ENCODE measurements at places on chromosomes 5 and 9.

GRCh38 chr9:69900406-69900805 is 79.8 kb downstream of the CFAP95 start:
- DNase-seq = no peak

- DNase-seq = no peak
Observed at GRCh38 chr5:74272024-74272775, 368.3 kb downstream of the ENC1 start.

DNA sequence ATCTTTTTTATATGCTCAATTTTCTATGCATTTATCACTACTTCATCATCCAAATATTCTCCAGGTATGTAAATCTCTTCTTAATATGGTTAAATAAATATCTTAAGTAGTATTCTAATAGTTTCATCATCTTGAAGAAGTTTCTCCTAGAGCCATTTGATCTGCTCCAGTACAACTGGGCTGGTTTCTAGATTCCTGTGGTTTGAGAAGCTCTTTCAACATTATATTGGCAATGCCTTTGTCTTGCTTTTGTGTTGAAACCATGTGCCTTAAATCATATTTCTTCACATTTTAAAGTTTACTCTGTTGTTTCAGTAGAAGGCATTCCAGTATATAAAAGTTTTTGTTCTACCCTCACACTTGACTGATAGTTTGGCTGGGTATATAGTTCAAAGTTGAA is 27.6 kb downstream of the MBLAC2 start:
- no peak for DNase-seq

DNA sequence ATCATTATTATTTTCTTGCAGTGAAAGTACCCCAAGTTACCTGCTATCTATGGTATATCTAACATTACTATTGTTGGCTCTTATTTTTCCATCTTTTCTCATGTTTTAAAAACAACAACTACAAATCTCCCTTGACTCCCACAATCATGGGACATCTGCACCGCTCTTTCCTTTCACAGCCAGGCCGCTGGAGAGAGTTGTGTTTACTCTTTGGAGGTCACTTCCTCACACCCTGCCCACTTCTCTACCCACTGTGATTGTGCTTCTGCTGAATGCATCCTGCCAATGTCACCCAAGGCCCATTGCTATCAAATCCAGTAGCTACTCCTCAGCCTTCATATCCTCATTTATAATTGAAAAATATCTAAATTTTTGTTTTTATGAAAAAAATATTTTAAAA is 29.7 kb downstream of the SLC28A3 start:
- no peak for DNase-seq

DNA sequence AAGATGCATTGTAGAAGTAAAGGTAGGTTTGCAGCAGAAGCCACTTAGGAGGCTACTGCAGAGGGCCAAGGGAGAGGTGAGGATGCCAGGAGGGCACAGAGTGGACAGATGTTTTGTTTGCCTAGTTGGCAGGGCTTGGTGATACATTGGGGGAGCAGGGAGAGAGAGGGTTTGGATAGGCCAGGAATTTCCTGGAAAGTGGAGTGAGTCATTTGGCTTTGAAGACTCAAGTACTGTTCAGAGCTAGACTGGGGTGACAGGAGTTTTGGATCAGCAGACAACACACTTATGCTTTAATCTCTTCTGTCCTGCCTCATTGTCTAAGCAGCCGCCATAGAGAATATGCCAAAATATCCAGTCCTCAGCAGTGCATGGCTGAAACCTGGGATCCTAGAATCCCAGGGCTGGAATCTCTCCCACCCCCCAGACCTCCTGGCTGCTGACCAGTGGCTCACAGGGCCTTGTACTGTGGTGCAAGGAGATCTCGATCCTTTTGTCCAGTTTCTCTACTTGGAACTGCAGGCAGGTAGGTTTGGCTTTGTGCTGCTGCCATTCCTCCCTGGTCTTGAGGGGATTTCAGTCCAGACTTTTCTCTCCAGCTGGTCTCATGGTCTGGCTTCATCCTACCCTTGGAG is 11.0 kb downstream of the TMEM268 start:
- no peak for DNase-seq

- no peak for DNase-seq
Observed at GRCh38 chr9:78620764-78621163, 323.8 kb downstream of the PSAT1 start.

- no peak for DNase-seq
Observed at GRCh38 chr5:77946381-77947040, 170.4 kb upstream of the TBCA start.

GRCh38 chr5:150338546-150338945 is 19.0 kb upstream of the TCOF1 start:
- no peak for DNase-seq

- no peak for DNase-seq
Observed at GRCh38 chr5:97355775-97356174, 172.7 kb upstream of the RIOK2 start.

DNA sequence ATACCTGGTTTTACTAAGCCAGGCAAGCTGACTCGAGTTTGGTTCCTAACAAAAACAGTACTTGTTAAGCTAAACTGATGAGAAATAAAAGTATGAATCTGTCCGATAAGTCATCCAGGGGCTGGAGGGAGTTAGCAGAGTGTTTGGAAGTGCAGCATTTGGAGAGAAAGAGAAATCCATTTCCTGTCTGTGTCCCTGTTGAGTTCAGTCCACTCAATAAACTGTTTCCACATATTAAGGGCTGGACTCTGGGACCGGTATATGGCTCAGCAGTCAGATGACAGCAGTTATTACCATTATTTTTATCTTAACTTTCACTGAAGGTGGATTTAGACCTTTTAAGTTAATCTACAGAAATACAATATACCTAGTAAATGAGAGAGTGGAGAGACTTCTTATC is 130.6 kb upstream of the ADRA1B start:
- DNase-seq = no peak

GRCh38 chr5:167348251-167348926 is 943.1 kb upstream of the WWC1 start:
- DNase-seq = no peak

- DNase-seq = no peak
Observed at GRCh38 chr5:90802474-90803317, 244.1 kb downstream of the ADGRV1 start.

- no peak for DNase-seq
Observed at GRCh38 chr9:92576175-92576574, 40.4 kb upstream of the ECM2 start.

GRCh38 chr9:71758785-71759184 is 9.5 kb downstream of the CEMIP2 start:
- DNase-seq = no peak

DNA sequence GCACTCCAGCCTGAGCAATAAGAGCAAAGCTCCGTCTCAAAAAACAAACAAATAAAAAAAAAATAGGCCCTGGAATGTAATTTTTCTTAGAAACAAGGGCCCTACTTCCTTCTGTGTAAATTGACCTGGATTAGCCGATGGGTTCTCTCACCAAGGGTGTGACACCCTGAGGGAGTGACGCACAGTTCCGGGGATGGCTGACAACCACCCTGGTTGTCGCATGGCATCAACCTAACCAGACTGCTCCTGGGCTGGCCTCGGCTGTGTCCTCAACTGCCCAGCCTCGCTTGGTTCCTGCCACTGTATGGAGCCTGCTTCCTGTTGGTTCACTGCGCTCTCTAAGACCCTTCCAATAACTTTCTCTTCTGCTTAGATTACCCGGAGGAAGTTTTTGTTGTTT is 51.2 kb upstream of the SPATA31D4 start:
- no peak for DNase-seq

GRCh38 chr5:38117784-38118479 is 140.4 kb upstream of the EGFLAM start:
- DNase-seq = no peak

- no peak for DNase-seq
Observed at GRCh38 chr5:69509212-69509611, 16.6 kb downstream of the OCLN start.

GRCh38 chr9:71795097-71795813 is 26.9 kb upstream of the CEMIP2 start:
- peak; percentile 42 for DNase-seq

DNA sequence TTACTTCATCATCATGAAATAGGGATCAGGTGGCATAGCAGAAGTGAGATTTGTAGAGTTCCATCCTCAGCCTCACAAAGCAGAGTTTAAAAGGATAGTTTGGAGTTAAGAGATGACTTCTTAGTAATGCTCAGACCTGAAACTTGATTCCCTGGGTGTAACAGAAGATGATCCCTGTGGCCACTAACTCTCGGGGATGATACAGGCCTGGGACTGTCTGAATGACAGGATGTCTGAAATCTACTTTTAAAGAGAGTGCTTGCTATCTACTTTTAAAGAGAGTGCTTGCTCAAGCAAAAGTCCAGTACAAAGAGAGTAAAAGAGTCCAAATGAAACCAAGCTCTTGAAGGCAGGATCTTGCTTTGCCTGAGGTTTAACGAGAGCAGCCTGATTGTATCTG is 14.6 kb downstream of the ADAMTS16 start:
- DNase-seq = no peak

GRCh38 chr5:133729800-133730199 is 117.5 kb upstream of the FSTL4 start:
- DNase-seq = no peak

DNA sequence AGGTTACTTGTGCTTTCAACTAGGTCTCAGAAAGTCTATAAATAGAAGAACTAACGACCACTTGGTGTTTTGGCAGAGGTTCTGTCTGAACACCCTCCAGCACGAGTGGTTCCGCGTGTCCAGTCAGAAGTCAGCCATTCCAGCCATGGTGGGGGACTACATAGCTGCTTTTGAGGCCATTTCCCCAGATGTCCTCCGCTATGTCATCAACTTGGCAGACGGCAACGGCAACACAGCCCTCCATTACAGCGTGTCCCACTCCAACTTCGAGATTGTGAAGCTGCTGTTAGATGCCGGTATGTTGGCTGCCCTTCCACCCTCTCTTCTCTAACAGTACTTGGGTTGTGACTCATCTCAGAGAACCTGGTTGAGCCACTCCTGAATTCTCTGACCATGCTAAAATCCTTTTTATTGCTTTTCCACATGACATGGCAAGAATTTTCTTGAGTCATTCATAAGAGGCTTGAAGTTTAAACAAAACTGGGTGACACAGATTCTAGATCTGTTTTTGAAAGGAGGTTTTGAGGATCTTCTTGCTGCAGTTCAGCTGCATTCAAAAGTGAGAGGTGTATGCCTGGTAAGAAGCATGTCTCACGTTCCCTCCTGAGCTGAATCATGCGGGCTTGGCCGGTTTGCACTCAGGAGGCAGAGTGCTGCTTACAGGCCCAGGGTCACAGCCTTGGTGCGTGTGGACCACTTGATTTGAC is 103.1 kb upstream of the DMRT1 start:
- DNase-seq = no peak

DNA sequence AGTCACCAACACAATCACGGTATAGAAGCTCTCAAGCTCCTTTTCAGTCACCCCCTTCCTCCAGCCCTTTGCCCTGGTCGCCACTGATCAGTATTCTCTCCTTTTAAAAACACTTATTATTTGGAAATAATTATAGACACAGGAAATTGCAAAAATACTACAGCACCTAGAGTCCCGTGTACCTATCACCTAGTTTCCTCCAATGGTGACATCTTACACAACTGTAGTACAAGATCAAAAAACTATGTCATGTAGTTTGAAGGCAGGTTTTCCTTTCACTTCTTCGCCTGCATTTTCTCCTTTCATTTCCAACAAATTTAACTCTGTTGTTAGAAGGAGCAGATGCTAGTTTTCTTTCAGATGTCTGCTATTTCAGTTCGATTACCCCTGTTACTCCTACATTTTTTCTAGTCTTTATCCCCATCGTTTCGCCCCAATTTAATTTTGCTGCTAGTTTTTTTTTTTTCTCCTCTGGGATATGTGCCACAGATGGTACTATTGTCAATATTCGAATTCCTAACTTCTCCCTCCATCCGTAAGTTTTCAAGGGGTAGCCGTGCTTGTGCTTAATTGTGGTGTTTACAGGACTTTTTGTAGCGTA is 612 bp upstream of the ATG10 start:
- peak; percentile 72 for DNase-seq

GRCh38 chr5:127426661-127427060 is 90.8 kb upstream of the PRRC1 start:
- DNase-seq = no peak

- DNase-seq = no peak
Observed at GRCh38 chr5:756171-756570, 28.4 kb downstream of the ZDHHC11B start.

- DNase-seq = no peak
Observed at GRCh38 chr9:125161284-125161918, 18.1 kb upstream of the SCAI start.

- no peak for DNase-seq
Observed at GRCh38 chr9:135520916-135521607, at the start of gene LCN1. TSS of gene LCN1 (plus strand) at chr9:135521440. CDS start at chr9:135521498, 58 bp downstream.

GRCh38 chr9:28915202-28915930 is 1342.1 kb upstream of the C9orf72 start:
- DNase-seq = no peak

DNA sequence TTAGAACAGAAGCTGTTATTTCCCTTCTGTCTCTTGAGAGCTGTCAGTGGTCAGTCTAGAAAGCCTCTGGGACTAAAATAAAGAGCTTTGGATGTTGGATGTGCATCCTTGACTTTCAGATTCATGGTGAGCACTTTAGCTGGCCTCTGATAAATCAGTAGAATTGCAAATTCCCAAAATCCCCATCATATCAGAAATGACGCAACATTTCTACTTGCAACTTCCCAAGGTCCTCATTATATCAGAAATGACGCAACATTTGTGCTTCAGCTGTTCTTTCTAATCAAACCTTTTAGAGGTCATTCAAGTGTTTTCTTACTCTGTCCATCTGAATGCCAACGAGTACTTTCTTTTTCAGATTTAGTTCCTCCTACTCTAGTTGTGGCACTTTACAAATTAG is 167.3 kb upstream of the MOCS2 start:
- no peak for DNase-seq

DNA sequence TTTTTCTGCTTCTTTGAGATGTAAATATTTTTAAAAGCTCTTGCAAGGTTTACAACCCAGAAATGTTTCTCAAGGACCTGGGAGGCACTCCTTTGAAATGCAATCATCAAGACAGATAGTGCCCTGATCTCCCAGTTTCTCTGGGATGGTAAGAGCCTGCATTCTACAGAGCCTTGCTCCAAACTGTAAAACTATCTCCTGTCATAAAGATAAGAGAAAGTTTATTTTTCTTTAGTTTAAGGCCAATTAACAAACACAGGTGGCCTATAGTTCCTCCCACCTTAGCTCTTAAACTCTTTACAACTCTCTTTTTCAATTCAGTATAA is 1231.1 kb upstream of the NUDT12 start:
- no peak for DNase-seq

DNA sequence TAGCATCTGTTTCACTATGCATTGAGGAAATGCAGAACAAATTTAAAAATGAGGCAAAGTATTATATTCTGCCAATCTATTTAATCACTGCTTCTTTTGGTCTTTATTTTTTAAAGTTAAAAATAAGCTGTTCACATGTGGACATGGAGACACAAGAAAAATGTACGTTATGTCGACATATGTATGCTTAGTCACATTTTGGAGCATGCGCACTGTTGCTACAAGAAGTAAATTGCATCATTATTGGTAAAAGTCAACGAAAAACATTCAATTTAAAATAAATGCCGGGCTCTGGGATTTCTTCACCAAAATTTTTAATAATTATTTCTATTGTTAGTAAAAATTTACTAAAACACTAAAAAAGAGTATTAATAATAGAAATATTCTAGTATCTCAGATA is 876.3 kb upstream of the CTNND2 start:
- no peak for DNase-seq

GRCh38 chr5:598564-598890 is 13.6 kb upstream of the CEP72 start:
- DNase-seq = peak; percentile 11

Data from CD4-positive, alpha-beta T cell (primary cell).